ENCODE measurements at places on chromosomes 4 and X.
A peak's percentile ranks its signal among the peaks of the same experiment; 100 is the strongest.

- DNase-seq, result no peak
Observed at GRCh38 chrX:153411988-153412574, 809 bp downstream of the ZFP92 start.

GRCh38 chr4:150518559-150518958 is 63.4 kb upstream of the MAB21L2 start:
- DNase-seq, result peak; percentile 9

DNA sequence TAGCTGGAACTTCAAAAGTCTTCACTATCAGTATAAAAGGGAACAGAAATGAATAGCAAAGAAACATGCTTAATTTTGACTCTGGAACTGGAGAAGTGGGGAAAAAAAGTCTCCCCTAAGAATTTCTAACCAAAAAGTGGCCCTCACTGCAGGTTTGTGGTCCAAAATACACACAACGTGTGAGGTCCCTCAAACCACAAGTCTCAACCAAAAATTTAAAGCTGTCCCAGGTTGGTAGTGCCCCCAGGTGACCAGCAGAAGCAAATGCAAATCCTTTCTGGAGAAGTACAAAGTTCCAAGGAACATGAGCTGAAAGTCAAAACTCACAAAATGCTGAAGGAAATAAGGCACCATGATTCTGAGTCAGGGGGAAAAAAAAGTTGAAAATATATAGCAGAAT is 23.6 kb upstream of the VAMP7 start:
- no peak for DNase-seq

GRCh38 chr4:186643501-186644310 is 80.0 kb downstream of the FAT1 start:
- DNase-seq, result peak; percentile 30

DNA sequence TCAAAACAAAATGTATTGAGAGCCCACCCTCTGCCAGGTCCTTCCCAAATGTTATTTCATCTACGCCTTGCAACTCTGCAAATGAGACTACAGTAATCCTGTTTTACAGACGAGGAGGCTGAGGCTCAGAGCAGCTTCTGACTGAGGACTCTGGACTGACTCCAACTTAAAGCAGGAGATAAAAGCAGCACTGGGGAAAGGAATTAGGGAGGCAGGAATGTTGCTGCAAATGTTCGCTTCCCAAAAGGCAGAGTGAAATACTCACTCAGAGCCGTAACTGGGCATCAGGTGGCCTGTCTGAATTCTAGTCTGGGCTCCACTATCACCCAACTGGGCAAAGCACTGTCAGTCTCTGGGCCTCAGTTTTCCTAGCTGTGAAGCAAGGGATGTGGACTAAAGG is 94.7 kb upstream of the SRD5A3 start:
- DNase-seq, result no peak

DNA sequence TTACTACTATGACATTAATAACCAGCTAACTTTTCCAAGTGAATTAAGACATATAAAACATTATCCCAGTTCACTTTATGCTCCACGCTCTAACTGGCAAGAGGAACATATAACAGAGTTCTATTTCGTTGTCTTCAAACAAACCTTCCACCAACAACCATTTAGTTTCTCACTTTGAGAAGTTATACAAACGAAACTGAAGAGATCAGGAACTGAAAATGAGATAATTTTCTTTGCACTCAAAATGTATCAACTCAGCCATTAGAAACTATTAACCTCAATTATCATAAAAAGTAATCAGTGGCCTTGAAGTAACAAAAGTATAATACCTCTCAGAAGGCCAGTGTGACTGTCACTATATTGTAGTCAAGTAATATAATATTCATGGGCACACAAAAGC is 70.1 kb downstream of the CHM start:
- no peak for DNase-seq

DNA sequence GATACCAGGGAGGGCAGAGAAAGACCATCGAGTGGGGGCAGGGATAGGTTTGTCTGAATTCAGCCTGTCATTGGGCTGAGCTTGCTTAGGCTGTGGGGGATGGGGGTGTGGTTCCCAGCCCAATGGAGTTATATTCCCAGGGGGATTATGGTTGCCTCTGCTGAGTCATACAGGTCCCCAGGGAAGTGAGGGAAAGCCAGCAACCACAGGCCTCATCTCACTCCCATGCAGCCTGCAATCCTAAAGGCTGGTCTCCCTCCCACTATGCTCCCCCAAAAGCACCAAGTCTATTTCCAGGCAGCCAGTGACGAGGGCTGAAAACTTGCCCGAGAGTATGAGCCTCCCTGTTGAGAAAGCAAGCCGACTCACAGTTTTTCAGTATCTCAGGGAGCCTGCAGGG is 39.3 kb downstream of the AFM start:
- DNase-seq, result peak; percentile 69

- DNase-seq, result no peak
Observed at GRCh38 chr4:133046156-133046555, 102.9 kb upstream of the PCDH10 start.

DNA sequence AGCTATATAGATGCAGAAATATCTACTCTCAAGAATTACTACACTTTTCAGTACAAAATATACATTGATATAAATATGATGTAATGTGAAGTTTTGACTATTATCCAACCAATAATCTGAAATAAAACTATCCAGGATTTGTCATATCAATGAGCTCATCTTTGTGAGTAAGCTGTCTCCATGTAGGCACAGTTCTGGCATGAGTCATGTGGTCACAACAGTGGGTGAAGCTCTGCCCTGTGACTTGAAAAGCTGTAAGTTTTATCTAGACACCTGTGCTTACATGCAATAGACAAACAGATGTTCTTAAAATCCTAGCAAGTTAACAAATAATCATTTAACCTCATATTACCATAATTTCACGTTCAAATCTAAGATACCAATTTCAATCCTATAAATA is 192.7 kb downstream of the GABRG1 start:
- no peak for DNase-seq

DNA sequence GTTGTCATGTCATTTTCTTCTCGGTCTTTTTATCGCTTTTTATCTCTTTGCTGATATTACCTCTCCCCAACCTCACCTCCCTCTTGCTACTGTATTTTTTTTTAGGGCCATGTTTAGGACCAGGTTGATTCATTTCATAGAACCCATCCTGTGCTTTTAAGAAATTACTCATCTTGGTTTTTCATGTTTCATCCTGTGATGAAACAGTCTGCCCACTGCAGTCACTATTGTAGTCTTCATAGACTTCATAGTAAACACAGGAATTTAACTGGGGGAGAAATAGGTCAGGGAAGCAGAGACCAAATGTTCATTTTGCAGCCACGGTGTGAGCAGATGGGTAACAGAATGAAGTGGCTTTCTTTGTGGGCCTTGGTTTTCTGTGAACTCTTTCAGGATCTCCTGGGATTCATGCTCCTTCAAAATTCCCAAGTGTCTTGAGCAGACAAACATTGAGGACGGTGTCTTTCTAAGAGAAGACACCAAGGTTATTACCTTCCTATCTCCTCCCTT is 161.8 kb downstream of the NAA11 start:
- no peak for DNase-seq

GRCh38 chrX:20969565-20969964 is 404.7 kb upstream of the CNKSR2 start:
- DNase-seq, result peak; percentile 11

GRCh38 chrX:16870862-16871815 is 977 bp upstream of the RBBP7 start:
- DNase-seq, result peak; percentile 19

DNA sequence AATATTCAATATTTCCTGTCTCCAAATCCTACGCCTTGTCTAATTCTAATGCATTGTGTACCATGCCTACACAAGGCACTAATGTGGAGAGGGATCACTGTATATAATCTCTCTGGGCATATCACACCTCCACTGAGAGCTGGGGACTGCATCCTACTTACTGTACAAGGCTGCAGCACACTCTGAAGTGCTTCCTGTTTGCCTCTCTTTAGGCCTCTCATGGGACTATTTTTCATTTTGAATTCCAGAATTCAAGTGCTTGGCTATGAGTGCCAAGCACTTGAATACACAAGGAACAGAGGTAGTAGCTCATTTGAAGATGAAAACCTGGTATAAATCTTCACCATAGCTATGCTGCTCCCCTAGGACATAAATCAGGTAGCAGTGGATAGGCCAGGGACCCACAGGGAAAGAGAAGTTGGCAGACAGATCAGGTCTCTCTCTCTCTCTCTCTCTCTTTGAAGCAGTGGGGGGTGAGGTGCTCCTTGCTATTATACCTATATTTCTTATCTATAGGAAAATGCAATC is 229.7 kb upstream of the MBNL3 start:
- DNase-seq, result no peak

DNA sequence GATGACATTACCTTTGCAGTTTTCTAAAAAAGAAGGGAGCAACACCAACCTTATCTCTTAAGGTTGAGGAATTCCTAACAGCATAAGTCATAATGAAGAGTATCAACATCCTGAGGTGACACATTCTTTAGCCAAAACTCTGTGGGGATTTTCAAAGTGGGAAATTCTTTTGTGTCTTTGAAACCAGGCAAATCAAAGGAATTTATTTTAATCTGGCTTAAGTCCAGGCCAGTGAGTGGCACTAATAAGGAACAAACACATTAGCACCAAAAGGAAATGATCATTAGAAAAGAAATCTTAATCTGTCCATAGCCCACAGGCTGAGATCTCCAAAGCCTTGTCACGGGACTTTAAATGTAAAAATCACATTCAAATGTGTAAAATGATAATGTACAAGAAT is 110.1 kb downstream of the LARP7 start:
- DNase-seq, result no peak

DNA sequence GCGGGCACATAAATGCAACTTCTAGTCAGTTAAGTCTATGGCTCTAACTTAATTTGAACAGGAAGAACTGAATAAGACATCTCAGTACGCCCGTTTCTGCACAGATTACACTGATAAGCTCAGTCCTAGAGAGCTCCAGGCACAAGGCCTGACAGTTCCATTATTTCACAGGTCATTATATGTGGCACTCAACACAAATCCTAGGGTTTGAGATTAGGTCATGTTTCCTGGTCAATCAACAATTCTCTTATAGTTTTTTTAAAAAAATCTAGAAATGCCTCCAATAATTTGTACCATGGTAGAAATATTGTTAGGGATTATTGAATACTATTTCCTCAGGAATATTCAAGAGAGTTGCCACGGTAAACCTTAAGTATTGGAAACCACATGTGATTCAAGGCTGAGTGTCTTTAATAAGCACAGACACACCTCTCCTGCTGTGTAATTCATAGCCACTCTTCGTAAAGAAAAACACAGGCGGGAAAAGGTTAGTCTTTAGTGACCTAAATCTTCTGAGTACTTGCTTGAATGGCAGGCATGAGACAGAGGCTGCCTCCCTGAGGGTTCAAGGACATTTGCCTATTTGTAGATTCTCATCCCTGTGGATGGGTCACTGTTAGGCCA is 342.9 kb upstream of the ADGRL3 start:
- DNase-seq, result no peak

DNA sequence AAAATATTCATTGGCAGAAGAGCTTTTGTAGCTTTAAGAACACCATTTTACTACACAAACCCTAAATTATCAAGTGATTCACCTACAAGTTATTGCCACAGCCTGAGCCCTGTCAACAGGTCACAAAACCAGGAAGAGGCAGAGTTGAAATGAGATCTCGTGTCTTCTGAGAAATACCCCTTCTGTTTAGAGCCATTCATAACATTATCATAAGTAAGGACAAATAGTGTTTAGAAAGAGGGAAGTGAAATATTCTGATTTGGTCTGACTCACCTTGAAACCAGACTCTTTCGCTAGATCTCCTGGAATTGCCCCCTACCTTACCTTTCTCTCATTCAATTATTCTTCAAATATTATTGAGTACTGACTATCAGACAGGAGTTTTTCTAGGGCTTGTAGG is 5.9 kb downstream of the ETDB start:
- no peak for DNase-seq

GRCh38 chr4:127772769-127773671 is 9.1 kb upstream of the HSPA4L start:
- no peak for DNase-seq

DNA sequence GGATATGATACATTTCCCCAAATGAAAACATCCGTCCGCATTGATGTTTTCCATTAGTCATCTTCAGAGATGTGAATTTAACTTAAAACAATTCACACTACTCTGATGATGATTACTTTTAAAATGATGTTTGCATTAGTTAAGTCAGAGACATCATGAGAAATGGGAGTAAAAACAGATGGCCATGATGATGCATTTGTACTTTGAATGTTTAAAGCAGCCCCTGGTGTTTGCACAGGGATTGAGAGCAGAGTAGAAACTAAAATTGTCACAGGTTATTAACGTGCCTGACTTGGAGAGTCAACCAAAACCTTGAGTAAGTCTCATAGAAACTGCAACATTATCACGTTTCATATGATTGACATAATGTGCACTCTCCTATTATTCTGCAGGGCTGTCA is 117.2 kb downstream of the CFAP299 start:
- DNase-seq, result peak; percentile 8

- DNase-seq, result no peak
Observed at GRCh38 chr4:25844961-25845712, 17.7 kb downstream of the SEL1L3 start.

- DNase-seq, result peak; percentile 47
Observed at GRCh38 chr4:107896646-107897045, 34.7 kb upstream of the CYP2U1 start.

- no peak for DNase-seq
Observed at GRCh38 chrX:1031521-1032430, 180.7 kb downstream of the CRLF2 start.

- DNase-seq, result peak; percentile 83
Observed at GRCh38 chrX:134622056-134622812, 36.0 kb downstream of the PLAC1 start.

- DNase-seq, result no peak
Observed at GRCh38 chrX:129802863-129803262, 23.1 kb downstream of the SASH3 start.

GRCh38 chrX:109920868-109921267 is 82.0 kb upstream of the TMEM164 start:
- no peak for DNase-seq

DNA sequence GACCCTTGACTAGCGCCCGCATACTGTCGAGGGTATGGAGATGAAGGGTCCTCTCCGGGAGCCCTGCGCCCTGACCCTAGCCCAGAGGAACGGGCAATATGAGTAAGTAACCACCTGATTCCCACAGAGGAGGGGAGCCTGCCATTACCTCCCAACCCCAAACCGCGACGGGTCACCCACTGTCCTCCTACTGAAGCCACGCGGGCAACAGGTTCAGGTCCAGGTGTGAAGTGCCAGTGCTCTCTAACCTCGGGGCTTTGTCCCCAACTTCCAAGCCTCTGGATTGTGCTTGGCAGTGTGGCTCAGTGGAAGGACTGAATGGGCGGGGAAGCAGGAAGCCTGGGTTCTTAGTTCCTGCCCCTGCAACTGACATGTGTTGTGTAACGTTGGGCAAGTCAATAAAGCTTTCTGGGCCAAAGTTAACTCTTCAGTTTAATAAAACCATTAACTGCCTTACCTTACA is 694 bp downstream of the OCRL start:
- DNase-seq, result peak; percentile 28

- peak; percentile 16 for DNase-seq
Observed at GRCh38 chr4:80931631-80932081, 98.9 kb upstream of the BMP3 start.

DNA sequence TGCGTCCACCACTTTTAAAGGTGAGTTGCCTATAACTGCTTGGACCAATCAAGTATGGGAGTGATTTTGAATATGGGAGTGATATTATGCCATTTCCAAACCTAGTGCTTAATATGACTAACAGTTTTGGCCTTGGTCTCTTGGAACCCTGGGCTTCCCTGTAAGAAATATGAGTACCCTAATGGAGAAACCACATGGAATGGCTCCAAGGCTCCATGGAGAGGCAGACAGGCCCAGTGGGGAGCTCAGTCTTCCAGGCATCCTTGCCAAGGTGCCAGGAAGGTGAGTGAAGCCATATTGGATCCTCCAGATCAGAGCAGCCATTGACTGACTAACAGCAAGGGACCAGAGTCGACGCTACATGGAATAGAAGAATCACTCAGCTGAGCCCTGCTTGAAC is 53.2 kb downstream of the MAML3 start:
- no peak for DNase-seq
